ENCODE measurements at places on chromosomes 5 and 9. TPM values are rescaled to one million over a fixed set of nuclear protein-coding genes. Genes with fewer than 3 reads are reported as not detected.

IGFBPL1 gene
- not detected for total RNA-seq

FOXD4L3 gene
- not detected for total RNA-seq

TUSC1 gene
- 12.1 TPM for total RNA-seq

SPATA31A3 gene
- not detected for total RNA-seq

SEMA6A gene
- total RNA-seq = 13.1 TPM

FST gene
- total RNA-seq = 14.3 TPM

MORN5 gene
- not detected for total RNA-seq

PAPPA gene
- total RNA-seq = 3.7 TPM

ADAMTS2 gene
- total RNA-seq = 53.1 TPM

RANBP3L gene
- total RNA-seq = 8.3 TPM

SLIT3 gene
- 163 TPM for total RNA-seq

PCDHB13 gene
- total RNA-seq = 2.4 TPM

SPINK4 gene
- total RNA-seq = not detected

IFNA7 gene
- not detected for total RNA-seq

NMUR2 gene
- not detected for total RNA-seq

FOXD1 gene
- total RNA-seq = not detected

OR1J2 gene
- not detected for total RNA-seq

BAAT gene
- not detected for total RNA-seq

UIMC1 gene
- total RNA-seq = 22.5 TPM

ITGA2 gene
- 0.49 TPM for total RNA-seq

Data from subcutaneous adipose tissue (tissue), 4 donors.